ENCODE measurements at places on chromosomes 6 and 20.

DNA sequence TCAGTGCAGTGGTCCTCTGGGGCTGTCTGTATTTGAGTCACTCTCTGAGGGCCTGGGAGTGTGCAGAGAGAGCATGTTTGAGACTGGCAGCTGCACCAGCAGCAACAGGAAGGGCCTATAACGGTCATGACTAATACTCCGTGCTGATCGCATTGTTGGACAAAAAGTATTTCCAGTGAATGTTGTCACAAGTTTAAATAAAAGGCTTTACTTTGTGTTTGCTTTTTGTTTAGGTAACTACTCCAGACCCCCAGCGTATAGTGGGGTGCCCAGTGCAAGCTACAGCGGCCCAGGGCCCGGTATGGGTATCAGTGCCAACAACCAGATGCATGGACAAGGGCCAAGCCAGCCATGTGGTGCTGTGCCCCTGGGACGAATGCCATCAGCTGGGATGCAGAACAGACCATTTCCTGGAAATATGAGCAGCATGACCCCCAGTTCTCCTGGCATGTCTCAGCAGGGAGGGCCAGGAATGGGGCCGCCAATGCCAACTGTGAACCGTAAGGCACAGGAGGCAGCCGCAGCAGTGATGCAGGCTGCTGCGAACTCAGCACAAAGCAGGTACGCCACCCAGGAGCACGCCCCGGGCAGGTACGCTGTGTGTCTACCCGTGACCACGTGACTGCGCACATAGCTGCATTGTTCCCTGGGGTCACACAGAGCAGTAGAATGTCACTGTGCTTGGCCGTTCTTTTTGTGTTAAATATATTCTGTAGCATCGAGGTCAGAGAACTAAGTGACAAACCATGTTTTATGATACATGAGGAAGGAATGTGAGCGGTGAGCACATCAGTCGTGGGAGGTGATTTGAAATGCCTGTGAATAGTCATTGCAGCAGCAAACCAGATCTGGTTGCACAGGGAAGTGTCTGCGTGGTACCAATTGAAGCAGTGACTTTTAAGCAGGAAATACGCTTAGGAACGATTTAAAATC is 174.7 kb downstream of the TMEM242 start:
- peak; percentile 86 for DNase-seq

DNA sequence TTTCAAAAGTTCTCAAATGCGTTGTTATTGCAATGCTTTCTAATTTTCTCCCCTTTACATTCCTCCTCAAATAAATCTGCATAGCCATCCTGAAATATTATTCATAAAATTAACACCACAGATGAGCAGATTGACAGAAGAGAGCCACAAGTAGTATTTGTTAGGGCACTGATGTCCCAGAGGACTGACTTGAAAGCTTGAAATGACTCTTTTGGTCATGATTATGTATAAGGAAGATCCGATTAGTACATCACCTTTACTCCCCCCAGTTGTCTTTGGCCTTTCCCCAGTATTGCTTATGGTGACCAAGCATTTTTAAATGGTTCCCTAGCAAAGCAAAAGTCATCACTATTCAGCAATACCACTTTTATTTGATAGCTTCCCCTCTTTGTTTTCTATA is 187.6 kb downstream of the ADAT2 start:
- DNase-seq = no peak

- DNase-seq = no peak
Observed at GRCh38 chr6:111701146-111701545, 95.5 kb upstream of the TRAF3IP2 start.

- DNase-seq = no peak
Observed at GRCh38 chr6:169977434-169978265, 226.2 kb downstream of the ERMARD start.

DNA sequence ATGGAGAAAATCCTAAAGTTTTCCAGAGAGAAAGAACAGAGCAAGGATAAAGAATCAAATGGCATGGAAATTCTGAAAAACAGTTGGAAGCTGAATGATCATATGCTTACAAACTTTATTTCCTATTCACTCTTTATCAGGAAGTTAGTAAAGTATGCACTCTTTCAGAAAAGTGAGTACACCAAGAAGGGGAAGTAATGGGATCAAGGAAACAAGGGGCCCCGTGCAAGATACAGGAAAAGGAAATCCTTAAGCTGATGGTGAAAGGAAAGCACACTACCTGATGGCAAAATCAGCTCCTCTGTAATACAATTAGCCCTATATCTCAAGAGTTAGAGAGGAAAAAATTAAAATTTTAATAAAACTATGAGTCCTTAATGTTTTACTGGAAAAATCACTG is 14.0 kb downstream of the CALHM6 start:
- no peak for DNase-seq

DNA sequence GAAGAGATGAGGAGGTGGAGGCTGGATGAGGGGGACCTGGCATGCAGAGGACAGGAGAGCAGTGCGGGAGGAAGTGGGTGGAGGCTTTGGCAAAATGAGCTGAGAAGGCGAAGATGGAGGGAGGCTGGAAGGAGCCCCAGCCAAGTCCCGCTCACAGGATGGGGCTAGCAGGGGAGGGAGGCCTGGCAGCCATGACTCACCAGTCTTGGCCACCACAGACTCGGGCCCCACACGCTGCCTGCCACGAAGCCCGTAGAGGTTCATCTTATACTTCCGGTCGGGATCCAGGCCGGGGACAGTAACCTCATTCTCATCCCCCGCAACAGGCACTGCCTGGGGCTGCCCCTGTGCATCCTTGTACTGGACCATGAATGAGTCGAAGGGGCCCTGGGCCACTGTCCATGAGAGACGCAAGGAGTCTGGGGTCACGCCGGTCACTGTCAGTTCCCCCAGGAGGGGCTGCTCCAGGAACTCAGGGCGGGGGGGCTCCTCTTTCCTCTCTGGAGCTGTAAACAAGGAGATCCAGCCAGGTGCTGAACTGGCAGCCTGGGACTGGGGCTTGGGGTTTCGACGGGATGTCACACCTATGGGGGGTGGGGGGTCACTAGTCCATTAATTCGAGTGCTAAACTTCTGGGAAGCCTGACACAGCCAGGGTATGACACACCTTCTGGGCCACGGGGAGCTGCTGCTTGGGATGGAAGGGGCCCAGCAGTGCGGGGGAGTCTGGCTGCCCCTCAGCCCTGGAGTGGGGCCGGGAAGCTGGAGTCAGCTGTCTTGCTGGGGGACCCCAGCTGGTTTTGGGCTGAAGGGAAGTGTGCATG is 27.8 kb downstream of the TNXB start:
- DNase-seq = no peak

- DNase-seq = no peak
Observed at GRCh38 chr6:26123675-26123946, 36.4 kb downstream of the HFE start.

GRCh38 chr6:26568601-26569432 is 27.9 kb upstream of the ABT1 start:
- peak; percentile 54 for DNase-seq

DNA sequence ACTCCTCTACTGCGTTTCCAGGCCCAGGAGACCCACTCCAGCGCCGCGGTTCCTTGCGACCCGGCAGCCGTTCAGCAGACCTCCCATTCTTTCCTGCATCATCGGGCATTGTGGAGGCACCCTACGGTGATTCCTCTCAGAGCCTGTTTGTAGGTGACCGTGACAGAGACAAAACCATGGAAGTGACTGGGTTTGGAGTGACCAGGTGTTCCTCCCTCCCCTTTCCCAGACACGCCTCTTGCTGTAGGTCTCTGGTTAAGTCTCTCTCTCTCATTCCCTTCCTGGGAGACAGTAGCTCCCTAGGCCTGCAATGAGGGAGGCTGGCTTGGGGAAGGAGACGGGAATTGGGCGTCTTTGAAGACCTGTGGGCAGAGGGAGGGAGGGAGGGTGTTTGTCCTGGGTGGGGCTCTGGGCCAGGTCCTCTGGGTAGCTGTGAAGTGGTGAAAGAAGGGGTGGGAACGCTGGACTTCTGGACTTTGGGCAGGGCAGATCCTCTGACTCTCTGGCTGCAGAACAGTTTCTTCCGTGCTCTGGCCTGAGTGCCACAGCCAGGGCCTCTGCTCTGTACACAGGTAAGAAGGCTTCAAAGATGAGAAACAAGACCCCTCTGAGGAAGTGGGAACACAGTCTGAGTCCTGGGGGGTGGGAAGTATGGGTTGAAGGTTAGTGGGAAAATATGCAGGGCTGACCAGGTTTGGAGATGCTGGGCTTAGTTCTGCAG is 763 bp downstream of the KLC4 start:
- DNase-seq = no peak

- no peak for DNase-seq
Observed at GRCh38 chr6:139640448-139640847, 266.0 kb upstream of the CITED2 start.

DNA sequence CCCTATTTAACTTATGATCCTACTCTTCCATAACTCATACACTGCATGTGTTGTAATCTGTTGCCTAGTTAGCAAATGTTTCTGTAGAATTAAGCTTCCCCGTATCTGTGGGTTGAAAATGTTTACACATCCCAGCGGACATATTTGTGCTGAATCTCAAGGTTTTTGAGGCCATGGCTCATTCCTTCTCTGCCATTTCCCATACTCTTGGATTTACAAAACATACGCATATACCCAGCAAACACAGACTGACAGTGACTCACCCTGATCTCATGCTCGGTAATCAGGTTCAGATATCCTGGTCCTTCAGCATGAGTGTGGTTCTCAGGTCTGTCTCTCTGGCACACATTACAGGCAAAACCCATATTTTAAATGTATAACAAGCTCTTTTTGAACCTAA is 58.7 kb downstream of the AGPAT4 start:
- no peak for DNase-seq

- no peak for DNase-seq
Observed at GRCh38 chr6:11571073-11571472, 33.5 kb downstream of the TMEM170B start.

- DNase-seq = no peak
Observed at GRCh38 chr6:12935637-12936036, 219.1 kb downstream of the PHACTR1 start.

- DNase-seq = no peak
Observed at GRCh38 chr6:12654107-12654506, 62.5 kb upstream of the PHACTR1 start.

GRCh38 chr20:59525500-59526241 is 78.7 kb upstream of the PHACTR3 start:
- peak; percentile 63 for DNase-seq

DNA sequence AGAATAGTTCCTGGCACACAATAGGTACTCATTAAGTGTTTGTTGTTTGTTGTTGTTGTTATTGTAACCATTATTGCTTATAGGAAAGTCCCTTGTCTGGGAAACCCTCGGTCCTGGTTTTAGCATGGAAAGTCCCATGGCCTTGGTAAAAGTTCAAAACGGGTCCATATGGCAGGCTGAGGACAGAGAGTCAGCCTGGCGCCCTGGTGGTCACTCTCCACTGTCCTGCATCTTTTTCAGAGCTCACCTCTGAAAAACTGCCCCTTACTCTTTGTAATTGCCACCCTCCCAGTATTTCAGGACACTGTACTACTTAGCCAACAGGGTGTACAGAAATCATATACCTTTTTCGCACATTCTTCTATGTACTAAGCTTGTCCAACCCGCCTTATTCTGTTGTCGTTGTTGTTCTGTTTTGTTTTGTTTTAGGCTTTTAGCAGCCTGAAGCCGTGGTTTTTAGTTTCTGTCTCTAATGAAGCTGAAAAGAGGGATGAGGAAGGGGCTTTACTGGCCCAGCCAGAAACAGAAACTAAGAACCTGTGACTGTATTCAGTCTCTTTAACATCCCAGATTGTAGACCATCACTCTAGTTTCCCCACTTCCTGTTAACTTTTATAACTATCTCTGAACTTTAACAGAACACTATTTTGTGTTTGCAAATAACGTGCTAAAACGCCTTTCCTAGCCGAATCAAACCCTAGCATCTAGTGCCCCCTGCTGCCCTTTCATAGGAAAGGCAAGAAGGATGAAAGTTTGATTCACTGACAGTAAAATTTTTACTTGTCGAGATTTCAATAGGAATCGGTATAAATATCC is 7.6 kb upstream of the TMEM14A start:
- peak; percentile 54 for DNase-seq

GRCh38 chr20:50062006-50062838 is 50.7 kb downstream of the UBE2V1 start:
- no peak for DNase-seq

GRCh38 chr6:141467881-141468280 is 664.8 kb upstream of the GJE1 start:
- no peak for DNase-seq

DNA sequence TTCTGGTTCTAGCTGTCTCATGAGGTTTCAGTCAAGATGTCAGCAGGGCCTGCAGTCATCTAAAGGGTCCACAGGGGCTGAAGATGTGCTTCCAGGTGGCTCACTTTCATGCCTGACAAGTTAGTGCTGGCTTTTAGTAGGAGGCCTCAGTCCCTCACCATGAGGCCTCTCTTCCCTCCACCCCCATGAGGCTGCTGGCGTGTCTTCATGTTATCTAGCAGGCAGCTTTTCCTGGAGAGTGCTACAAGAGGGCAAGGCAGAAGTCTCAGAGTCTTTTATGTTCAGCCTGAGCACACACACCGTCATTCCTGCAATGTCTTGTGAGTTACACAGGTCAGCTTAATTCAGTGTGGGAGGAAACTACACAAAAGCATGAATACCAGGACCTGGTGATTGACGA is 769.9 kb downstream of the HDGFL1 start:
- DNase-seq = no peak
